ENCODE measurements at places on chromosomes 3 and 15.

DNA sequence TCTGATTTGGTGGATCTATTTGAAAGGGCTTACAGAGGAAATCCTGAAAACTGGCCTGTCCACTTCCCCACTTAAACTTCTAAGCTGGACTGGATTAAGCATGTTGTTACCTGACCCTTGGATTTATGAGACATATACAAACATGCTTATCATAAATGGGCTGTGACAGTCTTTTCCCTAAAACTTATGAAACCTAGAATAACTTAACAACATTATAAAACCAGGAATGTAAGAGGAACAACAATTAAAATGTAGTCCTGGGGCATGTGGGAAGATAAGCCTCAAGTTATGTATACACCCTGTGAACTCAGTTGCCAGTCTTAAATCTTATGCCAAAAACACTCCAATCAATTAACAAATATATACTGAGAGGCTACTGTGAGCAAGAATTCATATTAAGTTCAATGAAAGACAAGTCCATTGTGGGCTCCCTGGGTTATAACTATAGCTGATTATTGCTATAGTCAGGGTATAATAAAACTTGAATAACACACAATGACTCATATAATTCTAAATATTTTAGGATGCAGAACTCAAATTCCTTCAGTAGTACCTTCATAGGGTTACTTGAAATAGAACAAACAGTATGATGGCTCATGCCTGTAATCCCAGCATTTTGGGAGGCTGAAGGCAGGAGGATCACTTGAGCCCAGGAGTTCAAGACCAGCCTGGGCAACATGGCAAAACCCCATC is 87.2 kb upstream of the PPIB start:
- DNase-seq, result no peak

GRCh38 chr3:112233083-112233482 is 60.9 kb downstream of the SLC9C1 start:
- DNase-seq, result no peak

DNA sequence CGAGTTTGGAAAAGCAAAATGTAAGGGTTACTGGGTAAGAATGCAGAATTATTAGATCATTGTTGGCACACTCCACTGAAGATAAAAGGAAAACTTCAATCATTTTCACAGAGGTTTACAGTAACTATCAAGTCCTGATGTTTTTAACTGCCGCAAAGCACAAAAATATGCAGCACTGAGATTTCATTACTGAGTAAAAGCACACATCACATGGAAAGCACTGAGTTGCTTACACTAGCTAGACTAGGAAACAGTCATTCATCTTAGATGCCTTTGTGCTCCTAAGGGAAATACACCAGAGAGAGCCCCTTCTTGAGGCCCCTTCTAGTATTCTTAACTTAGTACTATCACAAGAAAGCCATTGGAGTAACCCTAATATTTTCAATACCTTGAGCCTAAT is 11.8 kb upstream of the P2RY1 start:
- DNase-seq, result no peak

DNA sequence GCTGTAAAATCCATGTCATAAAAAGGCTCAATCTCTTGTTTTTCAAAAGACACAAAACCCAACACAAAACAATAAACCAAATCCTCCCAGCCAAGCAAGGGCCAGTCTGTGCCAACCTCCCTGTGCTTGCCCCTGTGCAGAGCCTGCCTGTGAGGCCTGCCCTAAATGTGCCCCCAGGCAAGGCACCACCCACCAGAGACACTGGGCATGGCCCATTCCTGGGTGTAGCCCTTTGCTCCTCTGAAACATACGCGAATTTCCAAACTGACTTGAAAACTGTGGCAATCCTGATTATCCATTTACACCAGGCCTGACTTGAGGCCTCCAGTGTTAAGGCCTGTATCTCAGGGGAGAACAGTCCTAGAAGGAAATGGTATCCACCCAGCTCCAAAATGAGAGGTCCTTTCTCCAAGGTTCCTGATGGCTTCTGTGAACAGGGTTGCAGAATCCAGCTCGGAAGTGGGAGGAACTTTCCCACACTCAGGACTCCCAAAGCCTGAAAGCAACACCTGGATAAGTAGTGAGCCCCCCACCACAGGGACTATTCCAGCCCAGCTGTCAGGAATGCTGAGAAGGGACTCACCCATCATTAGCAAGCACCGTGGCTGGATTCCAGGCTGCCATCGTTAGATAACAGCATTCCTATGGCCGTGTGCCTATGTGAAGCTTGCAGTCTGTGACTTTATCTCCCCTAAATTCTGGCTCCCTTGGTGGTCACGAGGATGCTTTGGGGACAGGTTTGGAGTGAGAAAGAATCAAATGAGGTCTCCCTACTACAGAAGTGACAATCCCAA is 61.8 kb downstream of the CACNA2D2 start:
- DNase-seq, result no peak

DNA sequence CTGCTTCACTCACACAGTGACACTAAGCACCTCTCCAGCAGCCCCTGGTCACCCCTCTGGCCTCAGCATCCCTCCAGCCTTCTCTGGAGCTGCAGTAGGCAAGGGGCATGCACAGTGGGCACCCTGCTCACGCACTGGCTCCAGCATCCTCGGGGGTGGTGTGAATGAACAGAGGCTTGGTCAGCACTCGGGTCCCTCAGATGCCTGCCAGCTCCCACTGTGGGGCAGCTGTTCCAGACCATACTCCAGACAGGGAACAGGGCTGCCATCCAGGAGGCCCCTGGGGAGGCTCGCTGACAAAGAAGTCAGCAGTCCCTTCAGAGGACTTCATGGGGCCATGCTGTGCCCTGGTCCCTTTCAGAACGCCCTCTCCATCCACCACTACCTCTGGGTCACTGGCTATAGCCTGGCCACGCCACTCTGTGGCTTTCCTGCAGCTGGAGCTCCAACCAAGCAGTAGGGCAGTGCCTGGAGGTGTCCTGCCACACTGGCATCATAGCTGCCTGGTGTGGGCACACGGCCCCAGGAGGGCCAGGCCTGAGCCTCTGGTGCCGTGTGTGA is 26.3 kb downstream of the ALS2CL start:
- DNase-seq, result no peak

DNA sequence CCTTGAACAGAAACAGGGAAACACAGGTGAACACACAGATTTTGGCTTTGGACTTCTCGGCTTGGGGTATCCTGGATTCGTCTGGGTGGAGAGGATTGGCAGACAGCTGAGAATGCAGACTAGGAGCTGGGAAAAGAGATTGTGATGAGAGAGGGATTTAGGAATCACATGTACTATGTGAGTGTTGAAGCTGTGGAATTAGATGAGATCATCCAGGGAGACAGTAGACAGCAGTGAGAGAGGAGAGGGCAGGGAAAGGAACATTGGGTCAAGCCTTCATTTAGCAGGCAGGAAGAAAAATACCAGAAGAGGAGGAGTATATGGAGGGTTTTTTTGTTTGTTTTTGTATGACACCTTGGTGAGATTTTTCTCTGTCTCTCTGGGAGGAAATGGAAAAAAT is 262.1 kb upstream of the TBL1XR1 start:
- DNase-seq, result no peak

DNA sequence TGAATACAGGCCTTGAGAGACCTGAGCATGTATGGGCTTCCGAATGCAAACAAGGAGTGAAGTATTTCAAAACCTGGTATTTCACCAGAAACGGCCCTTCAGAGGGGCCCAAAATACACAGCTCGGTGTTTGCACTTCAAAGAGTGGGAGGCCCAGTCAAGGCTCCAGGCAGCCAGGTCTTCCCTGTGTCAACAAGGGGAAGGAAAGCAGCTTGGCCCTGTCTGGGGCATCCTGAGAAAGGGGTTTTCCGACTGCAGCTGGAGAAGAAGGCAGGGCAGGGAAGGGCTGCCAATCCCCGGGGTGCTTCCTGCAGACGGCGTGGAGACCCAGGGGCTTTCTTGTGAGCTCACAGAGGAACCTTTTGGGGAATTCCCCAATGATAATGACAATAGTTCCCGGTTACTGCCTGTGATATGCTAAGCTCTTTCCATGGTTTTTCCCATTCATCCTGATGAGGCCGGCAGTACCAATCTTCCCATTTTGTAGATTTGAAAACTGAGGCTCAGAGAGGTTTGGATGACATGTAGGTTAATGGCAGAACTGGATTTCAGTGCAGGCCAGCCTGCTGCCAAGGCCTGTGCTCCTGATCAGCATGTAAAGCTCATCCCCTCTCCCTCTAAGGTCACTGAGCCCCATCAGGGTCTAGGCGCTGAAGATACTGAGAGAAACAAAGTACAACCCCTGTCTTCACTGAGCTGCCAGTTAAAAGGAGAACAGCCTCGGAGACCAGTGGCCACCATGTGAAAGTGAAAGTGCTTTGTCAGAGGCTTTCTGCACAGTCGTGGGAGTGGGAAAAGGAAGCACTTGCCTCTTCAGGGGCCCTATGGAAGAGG is 43.0 kb upstream of the TLE3 start:
- no peak for DNase-seq

DNA sequence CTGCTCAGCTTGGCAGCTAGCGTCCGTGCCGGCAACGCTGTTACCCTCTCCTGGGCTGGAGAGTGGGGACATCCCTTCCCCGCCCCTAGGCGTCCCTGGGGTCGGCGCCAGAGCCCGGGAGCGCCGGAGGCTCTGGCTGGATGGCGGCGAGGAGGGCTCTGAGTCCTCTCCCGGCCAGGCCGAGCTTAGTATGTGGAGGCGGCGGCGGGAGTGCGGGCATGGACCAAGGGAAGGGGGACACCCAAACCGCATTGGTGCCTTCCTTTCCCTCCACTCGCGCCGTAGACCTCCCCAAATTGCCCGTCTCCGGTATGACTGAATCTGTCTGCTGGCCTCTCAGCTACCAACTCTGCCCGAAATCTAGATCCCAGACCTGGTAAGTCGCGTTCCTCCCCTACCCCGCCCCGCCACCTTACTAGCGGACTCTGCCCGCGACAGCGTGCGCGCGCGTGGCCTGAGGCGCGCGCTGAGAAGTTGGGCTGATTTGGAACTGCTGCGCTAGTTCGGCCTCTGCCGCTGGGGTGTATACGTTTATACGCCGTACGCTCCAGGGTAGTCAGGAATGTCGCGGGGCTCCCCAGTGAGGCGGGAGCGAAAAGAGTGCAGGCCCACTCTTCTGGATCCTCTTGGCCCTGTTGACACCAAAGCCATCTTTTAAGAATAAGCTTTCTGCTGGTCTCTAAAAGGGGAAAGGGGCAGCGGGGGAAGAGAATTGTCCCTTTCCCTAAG is 12.2 kb downstream of the ZIC1 start:
- DNase-seq, result peak; percentile 55

DNA sequence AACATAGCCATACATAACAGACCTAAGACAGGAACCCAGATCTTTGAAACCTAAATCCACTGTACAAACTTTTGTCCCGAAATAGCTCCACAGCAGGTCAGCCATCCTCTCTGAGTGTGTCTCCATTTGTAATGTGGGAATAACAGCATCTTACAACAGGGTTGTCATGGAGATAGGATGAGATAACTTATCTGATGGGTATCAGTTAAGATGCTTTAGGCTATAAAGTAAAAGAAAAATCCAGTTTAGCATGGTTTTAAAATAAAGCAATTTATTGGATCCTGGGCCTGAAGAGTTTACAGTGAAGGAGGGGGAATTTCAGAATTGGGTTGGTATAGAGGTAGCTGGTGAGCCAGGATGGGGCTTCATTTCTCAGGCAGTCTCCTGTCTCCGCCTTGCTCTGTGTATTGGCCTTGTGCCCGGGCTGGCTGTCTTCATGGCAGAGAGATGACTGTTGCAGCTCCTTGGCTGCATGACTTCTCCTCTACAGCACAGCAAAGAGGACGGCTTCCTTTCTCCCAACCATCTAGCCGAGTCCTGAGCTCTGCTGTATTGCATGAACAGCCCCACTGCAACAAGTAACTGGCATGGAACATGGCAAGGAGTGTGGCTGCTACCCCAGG is 131.9 kb upstream of the PROK2 start:
- no peak for DNase-seq

DNA sequence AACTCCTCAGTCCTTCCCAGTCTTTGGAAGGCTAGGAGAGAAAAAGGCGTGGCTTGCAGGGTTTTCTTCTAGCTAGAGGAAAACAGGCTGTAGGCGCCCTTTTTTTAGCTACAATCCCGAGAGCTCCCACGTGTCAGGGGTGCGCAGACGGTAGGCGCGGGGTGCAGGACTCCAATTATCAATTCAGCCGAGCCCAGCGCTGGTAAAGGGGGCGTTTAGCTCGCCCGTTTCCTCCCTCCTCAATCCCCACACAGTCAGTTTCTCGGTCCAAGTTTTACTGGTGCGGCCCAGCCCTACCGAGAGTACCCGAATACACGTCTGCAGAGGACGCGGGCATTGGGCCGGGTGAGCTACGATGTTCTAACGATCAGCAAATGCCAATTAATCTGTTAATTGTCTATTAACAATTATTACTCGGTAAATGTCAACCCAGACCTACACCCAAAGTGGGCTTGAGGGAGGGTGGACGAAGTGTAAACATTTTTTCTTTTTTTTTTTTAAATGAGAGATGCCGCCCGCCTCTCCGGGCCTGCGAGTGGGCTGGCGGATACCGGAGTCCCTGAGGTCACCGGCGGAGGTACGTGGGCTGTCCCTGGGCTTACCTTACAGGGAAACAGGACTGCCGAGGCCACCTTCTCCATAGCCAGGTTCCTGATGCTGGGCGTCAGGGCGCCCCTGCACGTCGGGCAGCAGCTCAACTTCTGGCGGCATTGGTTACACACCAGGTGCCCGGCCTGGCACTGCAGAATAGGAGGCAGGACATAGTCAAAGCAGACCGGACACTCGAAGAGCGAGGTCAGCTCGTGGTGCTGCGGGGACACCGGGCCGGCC is 923 bp downstream of the SIAH2 start:
- DNase-seq, result peak; percentile 50

- DNase-seq, result no peak
These were observed 13.0 kb downstream of the MITF start for GRCh38 chr3:69752241-69752640.

GRCh38 chr15:63891768-63892133 is 58.0 kb upstream of the HERC1 start:
- peak; percentile 21 for DNase-seq

DNA sequence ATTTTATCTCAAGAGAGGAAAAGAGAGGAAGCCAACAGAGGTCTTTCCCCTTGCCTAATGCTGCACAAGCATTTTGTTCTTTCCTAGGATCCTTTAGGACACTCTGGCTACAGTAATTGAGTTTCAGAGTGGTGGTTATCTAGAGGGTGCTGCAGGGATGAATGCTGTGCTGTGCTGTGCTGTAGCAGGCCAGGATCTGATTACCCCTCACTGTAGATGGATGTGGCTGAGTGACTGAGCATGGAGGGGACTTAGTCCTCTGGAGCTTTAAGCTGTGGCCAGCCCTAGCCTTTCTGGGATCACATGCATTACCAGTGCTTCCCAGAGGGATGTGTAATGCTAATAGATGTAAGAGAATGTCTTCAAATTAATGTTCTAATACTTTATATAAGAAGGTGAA is 94.8 kb downstream of the SLC9A9 start:
- DNase-seq, result no peak

DNA sequence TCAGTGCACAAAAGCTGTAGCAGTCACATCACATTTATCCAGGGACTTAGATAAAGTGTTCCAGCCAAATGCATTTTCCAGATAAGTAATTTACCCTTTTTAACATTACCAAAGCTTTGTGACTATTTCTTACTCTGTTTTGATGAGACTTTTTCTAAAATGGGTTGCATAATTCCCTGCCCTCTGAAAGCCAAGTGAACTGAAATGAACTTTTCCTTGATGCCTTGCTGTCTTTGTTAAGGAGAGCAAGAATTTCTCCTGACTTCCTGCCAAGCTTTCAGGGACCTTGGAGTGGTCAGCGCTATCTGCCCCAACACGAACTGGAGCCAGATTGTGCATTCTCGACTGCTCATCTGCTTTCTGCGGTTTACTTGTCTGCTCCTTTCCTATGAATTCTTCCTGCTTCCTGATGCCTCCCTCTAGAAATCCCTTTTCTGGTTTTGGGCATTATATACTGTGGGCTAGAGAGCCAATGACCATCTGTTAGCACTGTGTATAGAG is 34.8 kb downstream of the EIF4E3 start:
- DNase-seq, result no peak

- no peak for DNase-seq
These were observed 16.3 kb downstream of the SRGAP3 start for GRCh38 chr3:9233101-9233500.

All from nephron progenitor cell (in vitro differentiated cells).